ENCODE measurements at places on chromosomes 6 and 20.
A peak's percentile ranks its signal among the peaks of the same experiment; 100 is the strongest.

- DNase-seq: no peak
These were observed 136.7 kb downstream of the HIVEP1 start for GRCh38 chr6:12148841-12149240.

DNA sequence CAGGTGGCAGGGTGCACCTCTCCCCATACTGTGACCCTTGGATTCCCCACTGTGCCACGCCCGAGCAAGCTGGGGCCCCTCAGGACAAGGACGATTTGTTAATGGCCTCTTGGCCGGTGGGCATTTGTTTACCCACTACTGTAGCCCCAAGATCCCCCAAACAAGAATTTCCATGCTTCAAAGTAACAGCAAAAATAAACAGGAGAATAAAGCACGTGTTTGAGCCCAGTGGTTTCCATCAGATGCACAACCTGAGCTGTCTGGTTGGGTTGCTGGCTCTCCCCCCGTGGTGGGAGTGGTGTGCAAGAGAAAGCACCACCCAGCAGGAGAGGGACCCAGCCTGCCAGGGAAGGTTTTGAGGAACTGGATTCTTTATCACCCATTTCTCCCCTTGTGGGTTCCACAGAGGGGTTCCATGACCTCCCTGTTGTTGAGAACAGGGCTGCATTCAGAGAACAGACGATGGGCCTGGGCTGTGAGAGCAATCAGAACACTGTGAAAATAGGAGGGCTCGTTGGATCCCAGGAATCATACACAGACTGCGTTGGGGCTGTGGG, 4.8 kb downstream of the CD93 start:
- no peak for DNase-seq

DNA sequence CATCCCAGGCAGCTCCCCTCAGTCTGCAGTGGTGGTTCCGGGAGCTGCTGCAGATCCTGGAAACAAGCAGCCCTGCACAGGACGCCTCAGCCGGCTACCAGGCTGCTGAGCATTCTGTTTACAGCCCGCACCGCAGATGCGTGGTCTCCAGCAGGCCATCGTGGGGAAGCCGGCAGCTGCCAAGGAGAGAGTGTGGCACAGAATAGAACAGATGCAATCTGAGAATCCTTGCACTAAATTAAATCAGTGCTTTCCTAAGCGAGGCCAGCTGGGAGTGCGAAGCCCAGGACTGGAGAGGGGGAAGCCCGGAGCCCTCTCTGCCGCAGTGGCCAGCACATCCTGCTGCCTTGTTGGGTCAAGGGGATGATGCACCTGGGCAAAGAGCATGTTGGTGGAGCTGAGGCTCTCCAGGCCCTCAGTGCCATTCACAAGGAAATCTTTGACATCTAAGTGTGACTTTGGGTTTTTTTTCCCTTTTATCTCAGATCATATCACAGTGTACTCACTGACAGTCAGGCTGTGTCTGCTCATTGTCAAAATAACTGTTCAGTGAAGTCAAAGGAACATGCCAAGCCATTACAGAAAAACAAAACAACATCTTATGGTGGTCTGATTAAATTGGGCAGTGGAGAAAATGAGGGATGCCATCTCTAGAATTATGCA, 118.1 kb downstream of the SYNDIG1 start:
- DNase-seq: no peak

DNA sequence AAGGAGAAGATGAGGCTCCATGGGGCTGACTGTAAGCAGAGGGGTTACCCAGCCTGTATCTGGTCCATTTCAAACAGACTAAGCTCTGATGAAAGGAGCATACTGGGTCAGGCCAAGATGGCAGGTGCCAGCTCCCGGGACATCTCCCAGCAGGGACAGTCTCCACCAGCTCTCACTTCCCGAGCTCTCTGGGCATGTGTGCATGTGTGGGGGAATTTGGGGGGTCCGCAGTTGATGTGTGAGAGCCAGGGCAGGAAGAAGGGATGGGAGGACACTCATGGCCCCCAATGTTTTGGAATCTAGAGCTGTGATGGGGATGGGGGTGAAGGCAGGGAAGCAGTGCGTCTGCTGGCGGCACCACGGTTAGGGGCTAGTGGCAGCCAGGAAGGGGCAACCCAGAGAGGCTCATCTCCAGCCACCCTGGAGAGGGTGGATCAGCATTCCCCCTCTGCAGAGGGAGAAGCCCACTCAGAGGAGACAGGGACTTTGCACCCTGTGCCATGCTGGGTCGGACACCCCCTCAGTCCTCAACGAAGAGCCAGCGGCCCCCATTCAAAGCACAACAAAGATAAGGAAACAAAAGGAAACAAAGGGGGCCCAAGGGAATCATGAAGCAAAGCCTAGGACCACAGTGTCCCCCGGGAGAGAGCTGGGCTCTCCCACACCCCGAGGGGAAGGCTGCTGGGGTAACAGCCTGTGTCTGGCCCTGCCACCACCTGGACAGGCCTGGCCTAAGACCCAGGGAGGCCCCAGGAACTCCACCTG, 52.4 kb downstream of the DSTN start:
- no peak for DNase-seq

DNA sequence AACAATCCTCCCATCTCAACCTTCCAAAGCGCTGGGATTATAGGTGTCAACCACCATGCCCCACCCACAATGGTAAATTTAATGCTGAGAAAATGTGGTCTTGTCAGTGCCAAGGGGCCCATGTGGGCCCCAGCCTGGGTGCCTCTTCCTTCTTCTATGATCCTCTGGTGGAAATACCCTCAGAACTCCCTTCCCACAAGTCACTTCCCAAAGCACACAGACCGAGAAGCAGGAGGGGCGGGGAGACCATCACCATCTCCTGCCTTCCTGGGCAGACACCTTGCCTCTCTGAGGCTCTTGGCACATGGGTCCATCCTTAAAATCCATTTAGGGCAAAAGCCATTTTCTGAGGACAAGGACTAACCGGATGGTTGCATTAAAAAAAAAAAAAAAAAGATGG, 59.0 kb downstream of the NOL4L start:
- DNase-seq: no peak

DNA sequence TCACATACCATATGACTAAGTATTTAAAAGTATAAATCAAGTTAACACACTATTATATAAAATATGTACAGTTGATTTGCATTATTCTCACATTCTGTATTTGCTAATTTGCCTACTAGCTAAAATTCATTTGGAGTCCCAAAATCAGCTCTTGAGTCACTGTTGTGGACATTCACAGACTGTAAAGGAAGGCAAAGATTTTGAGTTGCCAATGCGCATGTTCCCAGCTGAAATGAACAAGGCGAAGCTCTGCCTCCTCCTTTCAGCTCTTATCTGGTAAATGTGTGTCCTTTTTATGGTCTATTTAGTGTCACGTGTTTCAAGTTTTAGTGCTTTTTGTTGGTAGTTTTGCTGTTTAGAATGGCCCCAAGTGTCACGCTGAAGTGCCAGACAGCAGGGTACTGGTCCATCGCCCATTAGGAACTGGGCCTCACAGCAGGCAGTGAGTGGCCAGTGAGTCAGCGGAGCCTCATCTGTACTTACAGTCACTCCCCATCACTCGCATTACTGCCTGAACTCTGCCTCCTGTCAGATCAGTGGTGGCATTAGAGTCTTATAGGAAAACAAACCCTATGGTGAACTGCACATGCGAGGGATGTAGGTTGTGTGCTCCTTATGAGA, 87.2 kb upstream of the ADTRP start:
- no peak for DNase-seq

- DNase-seq: no peak
These were observed 396.1 kb upstream of the SULF2 start for GRCh38 chr20:48181261-48181935.

GRCh38 chr6:12178521-12178920, 111.6 kb upstream of the EDN1 start:
- no peak for DNase-seq

GRCh38 chr6:139369568-139370282, 4.7 kb downstream of the CITED2 start:
- no peak for DNase-seq

DNA sequence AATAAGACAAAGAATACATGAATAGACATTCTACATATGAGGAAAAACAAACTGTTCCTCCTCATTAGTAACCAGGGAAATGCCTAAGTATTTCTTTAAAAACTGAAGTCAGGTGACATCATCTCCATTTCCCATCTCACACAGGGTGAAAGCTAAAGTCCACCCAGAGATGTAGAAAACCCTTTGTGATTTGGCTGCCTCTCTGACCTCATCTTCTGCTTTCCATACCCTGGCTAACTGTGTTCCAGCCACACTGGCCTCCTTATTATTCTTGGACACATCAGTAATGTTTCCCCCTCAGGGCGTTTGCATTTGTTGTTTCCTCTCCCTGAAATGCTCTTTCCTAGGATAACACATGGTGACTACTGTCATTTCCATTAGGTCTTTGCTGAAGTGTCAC, 40.4 kb downstream of the ESF1 start:
- DNase-seq: no peak

GRCh38 chr20:51037532-51038115, 14.7 kb upstream of the KCNG1 start:
- no peak for DNase-seq

- DNase-seq: no peak
These were observed 393.6 kb upstream of the JAG1 start for GRCh38 chr20:11067359-11067758.

- DNase-seq: no peak
These were observed 100.6 kb downstream of the KCNB1 start for GRCh38 chr20:49381558-49382493.

- peak; percentile 83 for DNase-seq
These were observed 1.6 kb upstream of the MDGA1 start for GRCh38 chr6:37699138-37699766.

GRCh38 chr20:31698803-31699718, 23.6 kb downstream of the BCL2L1 start:
- DNase-seq: no peak

DNA sequence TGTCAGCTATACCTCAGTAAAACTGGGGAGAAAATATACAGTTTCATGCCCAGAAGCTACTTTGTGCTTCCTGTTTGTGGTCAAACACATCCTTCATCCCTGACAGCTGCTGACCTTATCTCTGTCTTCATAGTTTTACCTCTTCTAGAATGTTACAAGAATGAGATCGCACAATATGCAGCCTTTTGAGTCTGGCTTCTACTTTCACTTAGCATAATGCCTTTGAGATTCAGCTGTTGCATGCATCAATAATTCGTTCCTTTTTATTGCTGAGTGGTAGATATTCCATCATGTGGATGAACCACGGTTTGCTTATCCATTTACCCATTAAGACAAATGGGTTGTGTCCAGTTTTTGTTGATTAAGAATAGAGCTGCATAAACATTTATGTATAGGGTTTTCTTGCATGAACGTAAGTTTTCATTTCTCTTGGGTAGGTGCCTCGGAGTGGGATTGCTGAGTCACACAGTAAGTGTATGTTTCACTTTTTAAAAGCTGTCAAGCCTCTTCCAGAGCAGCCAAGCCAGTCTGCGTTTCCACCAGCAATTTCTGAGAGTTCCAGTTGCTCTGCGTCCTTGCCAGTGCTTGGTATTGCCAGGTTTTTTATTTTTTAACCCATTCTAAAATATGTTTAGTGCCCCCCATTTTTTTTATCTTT, 86.6 kb upstream of the PAX1 start:
- DNase-seq: no peak

GRCh38 chr20:40274912-40275533, 414.0 kb downstream of the MAFB start:
- DNase-seq: no peak

- no peak for DNase-seq
These were observed 5.8 kb downstream of the TM9SF4 start for GRCh38 chr20:32115211-32115767.

DNA sequence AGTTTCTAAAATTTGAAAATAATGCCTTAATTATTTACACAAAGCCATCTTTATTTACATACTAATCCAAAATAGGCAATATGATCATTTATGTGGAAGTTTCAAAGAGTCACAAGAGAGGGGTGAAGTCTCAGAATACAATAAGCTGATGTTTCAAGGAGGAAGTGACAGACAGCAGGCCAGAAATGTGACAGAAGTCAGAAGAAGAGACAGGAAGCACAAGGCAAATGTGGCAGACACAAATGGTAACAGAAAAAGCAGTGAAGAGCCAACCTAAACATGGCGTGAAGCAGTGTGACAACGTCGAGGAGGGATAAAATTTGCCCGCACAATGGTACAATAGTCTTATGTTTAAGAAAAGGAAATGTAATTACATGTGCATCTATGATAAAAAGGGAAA, 59.8 kb downstream of the SHPRH start:
- no peak for DNase-seq

- no peak for DNase-seq
These were observed 920.1 kb upstream of the FLRT3 start for GRCh38 chr20:15257569-15257870.

DNA sequence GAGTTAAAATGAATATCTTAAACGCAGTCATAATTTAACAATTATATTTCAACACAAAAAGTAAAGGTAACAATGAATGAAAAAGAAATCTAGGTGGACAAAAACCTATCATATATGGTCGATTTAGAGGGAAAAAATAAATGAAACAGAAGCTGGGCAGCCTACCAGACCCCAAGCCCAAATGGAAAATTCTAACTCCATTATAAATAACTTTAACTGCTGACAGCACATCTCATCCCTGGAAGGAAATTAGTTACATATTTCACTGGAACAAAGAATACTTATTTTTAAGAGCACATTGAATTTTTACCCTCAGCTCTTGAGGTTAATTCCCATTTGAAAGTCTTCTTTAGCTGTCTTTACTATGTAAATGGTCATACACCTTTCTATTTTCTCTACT, 39.1 kb downstream of the COL12A1 start:
- no peak for DNase-seq

DNA sequence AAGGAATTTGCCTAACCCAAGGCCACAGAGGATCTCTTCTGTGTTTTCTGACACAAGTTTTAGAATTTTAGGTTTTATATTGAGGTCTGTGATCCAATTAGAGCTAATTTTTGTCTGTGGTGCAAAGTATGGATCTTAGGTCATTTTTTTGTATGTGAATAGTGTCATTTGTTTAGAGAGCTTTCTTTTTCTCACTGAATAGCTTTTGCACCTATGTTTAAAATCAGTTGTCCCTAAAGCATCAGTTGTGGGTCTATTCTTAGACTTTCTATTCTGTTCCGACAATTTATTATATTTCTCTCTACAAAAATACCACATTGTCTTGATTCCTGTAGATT, 341 bp upstream of the MCM9 start:
- DNase-seq: no peak

DNA sequence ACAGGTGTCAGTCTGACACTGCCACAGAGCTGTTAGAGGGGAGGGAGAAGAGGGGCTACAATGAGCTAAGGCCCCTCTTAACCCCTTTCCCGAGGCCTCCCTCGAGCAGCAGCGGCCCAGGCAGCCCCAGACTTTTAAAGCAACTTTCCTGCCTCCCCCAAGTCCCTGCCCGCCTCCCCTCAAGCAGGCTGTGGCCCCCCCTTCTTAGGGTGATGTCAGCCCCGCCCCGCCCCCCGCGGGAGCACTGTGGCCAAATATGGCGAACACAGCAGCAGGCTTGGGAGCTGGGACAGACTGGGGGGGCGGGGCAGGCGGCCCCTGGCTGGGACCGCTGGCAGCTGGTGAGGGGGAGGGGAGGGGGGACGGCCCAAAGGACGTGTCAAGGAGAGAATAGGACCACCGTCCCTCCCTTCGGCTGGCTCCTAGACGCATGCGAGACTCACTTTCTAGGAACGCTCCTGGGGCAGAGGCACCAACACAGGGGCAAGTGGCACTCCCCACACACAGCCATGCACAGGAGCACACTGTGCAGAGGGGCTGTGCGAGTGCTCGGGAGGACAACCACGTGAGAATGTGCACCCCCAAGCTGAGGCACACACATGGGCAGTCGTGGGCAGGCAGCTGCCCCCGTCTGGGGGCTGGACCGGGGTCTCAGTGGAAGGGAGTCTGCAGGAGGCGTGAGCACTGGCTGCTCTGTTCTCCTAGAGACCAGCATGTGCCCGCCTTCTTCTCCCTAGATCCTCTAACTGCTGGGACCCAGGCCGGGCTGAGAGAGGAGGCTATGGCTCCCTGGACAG, 6.7 kb downstream of the TEAD3 start:
- DNase-seq: no peak

Data from activated T-cell treated with anti-CD3 and anti-CD28 coated beads, Interleukin-2, amount 50 U/mL, for 4 hours (primary cell).